T-helper 1 cell (primary cell): ENCODE measurements at places on chromosomes 4 and X.

- no peak for DNase-seq
Observed at GRCh38 chrX:68894142-68894512, 65.3 kb downstream of the EFNB1 start.

- no peak for DNase-seq
Observed at GRCh38 chr4:6354119-6354518, 84.5 kb downstream of the WFS1 start.

DNA sequence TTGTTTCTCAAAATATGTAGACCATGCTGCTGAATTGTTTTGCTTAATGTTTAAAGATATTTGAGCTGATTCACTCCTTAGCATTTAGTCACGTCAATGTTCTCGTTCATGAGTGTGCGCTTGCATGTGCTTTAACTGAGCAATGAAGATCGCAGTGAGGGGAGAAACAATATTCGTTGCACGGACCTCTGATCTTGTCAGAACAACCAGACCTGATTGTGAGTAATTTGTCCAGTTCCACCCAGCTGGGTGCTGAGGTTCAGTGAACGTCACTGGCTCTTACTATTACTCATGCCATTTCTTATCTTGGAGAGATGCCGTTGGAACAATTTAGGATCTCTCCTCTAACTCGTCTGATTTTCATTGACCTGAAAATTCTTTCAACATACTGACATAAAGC, 15.0 kb upstream of the PRKX start:
- DNase-seq: no peak

- peak; percentile 8 for DNase-seq
Observed at GRCh38 chrX:153469811-153470410, 465 bp downstream of the HAUS7 start.

GRCh38 chr4:28073860-28074555, 1213.4 kb downstream of the STIM2 start:
- no peak for DNase-seq

GRCh38 chrX:45667666-45668065, 467.0 kb upstream of the DIPK2B start:
- DNase-seq: no peak

DNA sequence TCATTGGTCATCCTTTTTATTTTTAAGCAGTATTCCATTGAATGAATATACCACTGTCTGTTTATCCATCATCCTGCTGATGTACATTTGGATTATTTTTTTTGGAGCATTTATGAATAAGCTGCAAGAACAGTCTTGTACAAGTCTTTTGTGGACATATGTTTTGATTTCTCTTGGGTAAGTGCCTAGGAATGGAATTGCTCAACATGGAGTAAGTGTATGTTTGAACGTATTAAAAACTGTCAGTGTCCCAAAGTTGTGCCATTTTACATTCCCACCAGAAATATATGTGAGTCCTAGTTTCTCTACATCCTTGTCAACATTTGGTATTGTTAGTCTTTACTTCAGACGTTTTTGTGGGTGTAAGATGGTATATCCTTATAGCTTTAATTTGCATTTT, 287.0 kb upstream of the POF1B start:
- no peak for DNase-seq

DNA sequence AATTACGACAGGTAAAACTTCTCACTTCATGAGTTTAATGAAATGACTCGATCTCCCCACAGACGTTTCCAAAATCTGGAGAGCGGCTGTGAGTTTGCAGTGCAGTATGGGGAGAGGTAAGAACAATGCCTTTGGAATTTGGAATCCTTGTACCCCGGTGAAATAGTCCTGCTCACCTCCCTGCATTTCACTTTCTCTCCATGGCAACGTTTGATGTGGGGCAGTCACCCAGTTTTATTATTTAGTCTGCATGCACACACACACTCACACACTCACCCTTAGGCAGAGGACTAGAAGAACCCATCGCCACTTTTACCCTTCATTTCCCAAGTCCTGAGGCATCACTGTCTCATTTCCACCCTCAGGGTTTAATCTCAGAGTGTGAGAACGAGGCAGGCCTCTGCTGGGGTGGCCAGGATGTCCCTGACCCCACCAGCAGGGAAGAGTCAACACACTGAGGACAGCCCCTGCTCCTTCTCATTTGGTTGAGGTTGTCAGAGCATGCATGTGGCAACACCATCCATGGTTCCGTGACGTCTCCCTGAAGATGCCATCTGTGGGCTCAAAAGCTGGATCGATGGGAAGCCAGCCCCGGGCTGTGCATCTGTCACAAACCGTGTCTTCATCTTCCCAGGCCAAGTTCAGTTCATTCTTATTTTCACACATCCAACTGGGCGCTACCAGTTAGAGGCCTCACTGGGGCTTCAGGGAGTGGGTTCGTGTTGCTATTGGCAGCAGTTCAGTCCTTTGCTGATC, 119.8 kb upstream of the TRIM2 start:
- no peak for DNase-seq

- no peak for DNase-seq
Observed at GRCh38 chrX:67328476-67328875, 215.3 kb upstream of the AR start.

- DNase-seq: no peak
Observed at GRCh38 chr4:73859614-73860088, 6.6 kb downstream of the PF4V1 start.

- DNase-seq: peak; percentile 3
Observed at GRCh38 chrX:119398974-119399771, at the start of gene SLC25A43. SLC25A43 (plus strand) TSS chrX:119399336; CDS start chrX:119399404, 68 bp downstream.

DNA sequence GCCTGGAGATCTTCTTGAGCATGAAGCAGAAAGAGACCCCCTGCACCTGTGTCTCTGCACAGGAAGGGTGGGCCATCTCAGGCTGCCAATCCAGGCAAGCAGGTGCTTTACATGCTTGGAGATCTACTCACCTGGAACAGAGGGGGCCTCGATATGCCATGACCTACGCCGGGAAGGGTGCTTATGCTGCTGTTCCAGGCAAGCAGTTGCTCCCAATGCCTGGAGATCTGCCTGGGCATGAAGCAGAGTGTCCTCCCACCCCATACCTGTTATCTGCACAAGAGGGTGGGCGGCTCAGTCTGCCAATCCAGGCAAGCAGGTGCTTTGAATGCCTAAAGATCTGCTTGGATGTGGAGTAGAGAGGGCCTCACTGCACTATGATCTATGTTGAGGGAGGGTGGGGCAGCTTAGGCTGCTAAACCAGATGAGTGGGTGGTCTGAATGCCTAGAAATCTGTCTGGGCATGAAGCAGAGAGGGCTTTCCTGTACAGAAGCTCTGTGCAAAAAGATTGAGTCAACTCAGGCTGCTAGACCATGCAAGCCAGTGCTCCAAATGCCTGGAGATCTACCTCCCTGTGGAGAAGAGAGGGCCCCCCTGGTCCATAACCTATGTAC, 104.5 kb upstream of the QRFPR start:
- no peak for DNase-seq

DNA sequence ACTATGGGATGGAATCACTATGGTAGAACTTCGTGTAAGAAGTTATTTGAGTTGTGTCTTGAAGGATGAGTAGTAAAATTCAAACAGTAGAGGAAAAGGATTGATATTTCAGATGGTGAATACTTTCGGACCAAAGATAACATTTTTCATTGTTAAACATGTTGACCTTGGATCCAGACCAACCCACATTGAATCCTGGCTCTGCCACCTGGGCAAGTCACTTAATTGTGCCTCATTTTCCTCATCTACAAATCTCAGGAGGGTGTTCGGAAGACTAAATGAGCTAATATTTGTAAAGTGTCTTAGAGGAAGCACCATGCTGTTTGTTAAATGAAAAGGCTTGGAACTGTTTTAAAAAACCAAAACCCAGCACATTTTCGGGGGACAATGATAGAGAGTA, 1.4 kb upstream of the AIFM1 start:
- DNase-seq: no peak

GRCh38 chrX:127317159-127317558, 497.6 kb downstream of the PRR32 start:
- no peak for DNase-seq
